ENCODE measurements at places on chromosomes 7 and 10.

GRCh38 chr10:131398166-131398565 lies 86.6 kb upstream of the TCERG1L start:
- DNase-seq: no peak

DNA sequence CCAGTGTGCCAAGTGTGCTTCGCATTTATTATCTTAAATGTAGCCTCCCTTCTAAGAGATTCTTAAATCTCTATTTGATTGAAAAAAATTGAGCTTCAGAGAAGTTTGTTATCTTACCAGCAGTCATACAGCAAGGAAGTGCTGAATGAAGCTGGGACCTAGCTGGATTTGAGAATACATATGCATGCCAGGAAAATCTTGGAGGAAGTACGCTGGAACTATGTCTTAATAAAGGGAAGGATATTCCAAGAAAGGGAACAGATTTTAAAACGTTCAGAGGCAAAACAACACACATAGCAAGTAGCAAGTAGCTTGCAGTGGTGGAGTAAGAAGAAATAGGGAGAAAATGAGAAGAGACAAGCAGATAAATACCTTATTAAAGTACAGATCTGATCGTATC lies 1.5 kb downstream of the CFAP70 start:
- DNase-seq: no peak

- DNase-seq: no peak
Observed at GRCh38 chr7:78539825-78540224, 741.3 kb downstream of the PHTF2 start.

GRCh38 chr7:150399421-150400007 lies 20.4 kb downstream of the ZNF775 start:
- DNase-seq: no peak

DNA sequence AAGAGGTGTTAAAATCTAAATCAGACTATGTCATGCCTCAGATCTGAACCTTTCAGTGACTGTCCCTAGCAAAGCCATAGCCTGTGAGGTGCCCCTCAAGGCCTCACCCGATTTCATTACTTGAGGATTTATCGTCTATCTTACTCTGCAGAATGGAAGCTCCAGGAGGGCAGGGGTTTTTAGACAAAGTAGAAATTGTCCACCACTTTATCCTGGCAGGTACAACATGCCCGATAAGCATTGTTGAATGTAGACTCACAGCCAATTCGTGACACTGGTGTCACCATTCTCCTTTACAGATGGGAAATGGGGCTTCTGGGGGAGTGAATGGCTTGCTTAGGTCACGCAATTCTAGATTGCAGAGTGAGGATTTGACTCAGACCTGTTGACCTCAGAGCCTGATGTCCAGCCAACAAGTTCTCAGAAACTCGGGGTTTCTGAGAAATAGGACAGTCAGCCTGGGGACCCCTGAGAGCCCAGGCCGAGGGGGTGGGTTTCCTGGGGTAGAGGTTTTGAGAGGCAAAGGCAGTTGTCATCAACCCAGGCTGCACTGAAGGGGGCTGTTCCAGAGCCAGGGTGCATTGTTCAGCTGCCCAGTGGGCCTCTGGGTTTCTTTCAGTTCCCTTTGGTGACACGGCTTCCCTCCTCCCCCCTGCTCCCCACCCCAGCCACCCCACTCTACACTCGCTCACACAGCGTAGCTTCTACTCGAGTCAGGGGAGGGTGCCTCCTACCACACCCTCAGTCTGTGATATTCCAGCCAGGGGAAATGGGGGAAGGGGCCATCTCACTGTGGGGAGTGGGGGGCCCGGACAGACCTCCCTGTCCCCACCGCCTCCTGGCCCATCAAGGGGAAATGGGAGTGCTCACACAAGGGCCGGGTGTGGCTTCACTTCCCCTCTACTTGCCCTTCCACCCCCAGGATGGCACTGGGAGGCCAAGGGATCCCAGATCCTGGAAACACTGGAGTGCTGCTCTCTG lies 3.1 kb upstream of the IRF5 start:
- no peak for DNase-seq

DNA sequence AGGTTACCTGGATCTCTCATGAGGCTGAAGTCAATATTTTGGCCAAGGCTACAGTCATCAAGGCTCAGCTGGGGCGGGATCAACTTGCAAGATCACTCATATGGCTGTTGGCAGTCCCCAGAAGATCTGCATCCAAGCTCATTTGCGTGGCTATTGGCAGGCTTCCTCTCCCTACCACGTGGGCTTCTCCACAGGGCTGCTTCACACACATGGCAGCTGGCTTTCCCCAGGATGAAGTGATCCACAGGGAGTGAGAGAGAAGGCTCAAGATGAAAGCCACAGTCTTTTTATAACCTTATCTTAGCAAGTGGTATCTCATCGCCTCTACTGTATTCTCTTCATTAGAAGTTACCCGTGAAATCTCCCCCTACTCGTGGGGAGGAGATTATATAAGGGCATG lies 167.4 kb downstream of the TMEM26 start:
- DNase-seq: no peak

DNA sequence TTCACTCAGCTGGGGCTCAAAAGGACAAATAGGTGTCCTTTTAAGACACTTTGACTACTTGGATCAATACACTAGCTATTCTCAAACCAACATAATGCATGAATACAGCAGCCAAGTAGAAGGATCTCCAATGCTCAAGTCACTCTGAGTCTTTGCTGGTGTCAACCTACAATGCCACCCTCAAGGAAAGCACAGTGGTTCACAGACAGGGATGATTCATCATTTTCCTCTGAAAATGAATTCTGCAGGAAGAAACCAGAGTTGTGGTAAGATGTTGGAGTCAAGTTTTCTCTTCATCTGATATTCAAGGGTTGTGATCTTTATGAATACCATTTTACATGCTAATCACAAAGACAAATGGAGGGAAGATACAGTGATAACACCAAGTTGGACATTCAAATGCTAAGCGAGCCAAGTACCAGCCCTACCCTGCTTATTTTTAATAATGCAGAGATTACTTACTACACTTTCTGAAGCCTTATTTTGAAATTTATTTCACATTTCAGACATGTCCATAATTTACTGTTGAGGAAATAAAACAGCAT lies 143.1 kb upstream of the FGFR2 start:
- DNase-seq: no peak

Data from NCI-H69 (cell line).